ENCODE measurements at places on chromosomes 7 and 10.

GRCh38 chr10:104034401-104035193, 51.1 kb downstream of the COL17A1 start:
- DNase-seq, result no peak

- DNase-seq, result no peak
Observed at GRCh38 chr7:46741938-46742540, 821.0 kb upstream of the IGFBP3 start.

DNA sequence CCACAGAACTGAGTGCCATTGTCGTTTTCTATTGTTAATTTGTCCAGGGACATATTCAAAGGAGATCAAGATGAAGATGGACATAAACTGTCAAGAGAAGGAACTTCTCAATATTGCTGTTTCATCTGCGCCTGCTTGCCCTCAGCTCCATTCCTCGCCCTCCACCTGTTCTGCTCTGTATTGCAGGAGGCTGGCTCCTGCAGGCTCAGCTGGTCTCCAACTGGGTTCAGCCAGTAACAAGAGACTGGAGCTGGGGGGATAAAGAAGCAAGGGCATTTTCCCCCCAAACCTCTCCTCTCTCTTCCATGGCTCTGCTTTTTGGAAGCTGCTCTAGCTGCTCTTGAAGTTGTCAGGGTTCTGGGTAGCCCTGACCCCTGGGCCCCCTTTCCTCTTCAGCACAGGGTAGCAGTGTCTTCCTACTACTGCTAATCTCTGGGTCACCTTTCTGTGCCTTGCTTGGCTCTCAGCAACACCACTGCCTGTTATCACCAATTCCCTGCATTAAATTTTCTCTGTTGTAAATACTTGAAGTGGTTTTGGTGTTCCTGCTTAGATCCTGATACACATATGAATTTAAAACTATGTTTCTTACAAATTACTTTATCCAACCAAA, 149.0 kb upstream of the FGFR2 start:
- no peak for DNase-seq

DNA sequence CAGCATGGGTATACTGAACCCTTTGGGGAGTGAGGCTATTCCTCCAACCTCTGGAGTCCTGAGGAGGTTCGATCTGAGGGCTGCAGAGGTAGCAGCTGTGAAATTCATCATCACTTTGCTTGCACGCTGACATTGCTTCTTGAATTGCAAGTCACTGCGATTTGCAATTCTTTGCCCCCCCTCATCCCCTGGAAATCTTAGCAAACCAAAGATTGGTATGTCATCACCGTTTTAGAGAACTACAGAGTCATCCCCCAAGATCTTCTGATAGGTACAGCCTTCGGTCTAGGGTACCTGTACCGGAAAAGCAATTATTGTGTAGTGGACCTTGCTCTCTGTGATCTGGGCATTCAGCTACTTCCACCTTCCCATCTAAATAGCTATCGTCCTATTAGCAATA, 192.6 kb downstream of the KLF6 start:
- DNase-seq, result no peak
